NK-92 treated with Interleukin-12 subunit alpha and Interleukin-12 subunit beta, amount 100 ng/mL, for 24 hours (cell line): ENCODE measurements at places on chromosomes 12 and 14.

DNA sequence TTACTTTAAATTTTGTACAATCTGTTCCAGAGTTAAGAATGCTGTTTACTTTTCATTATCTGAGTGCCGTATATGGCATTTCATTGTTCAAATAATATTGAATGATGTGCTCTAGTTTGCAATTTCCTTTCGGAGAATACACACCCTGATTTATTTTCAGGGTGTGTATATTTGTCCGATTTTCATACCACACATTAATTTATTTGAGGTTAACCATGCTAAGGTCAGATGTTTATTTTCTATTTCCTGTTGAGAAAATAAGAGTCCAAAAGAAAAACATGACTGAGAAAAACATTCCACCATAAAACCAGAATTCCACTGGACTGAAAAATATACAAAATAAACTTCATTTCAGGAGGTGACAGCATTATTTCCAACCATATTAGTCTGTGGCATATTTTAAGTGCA lies 64.2 kb upstream of the OVCH1 start:
- no peak for DNase-seq

GRCh38 chr14:55965851-55966250 lies 152.4 kb upstream of the PELI2 start:
- DNase-seq = no peak

DNA sequence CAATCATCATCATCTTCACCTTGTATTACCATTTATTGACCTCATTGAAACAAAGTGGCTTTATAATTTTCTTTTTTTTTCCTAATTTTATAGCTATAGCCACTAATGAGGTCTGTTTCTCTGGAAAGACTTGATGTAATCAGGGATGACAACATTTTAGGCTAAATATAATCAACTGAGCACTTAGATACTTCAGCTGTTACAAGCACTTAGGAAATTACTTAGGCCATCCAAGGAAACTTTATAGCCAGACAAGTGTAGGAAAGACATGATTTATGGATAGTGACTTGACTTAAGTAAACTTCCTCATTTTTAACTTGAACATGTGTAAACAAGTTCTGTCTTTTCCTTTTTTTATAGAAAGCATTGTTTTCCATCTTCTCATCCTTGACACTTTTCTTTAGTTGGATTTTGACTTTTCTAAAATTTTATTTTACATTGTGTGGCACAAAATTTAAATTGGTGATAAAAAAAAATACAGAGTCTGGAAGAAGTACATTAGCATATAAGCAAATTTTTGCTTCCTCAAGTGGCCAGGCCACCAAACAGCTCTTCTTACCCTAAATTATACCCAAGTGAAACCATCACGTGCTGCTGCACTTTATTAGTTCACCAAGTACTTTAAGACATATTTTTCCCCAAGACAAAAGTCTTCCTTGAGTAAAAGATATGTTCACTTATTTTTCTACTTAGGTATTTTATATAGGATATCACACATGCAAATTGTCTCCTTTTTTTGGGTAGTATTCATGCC lies 15.1 kb downstream of the CPNE8 start:
- no peak for DNase-seq

- no peak for DNase-seq
Observed at GRCh38 chr12:111409780-111410430, 4.2 kb downstream of the SH2B3 start.

DNA sequence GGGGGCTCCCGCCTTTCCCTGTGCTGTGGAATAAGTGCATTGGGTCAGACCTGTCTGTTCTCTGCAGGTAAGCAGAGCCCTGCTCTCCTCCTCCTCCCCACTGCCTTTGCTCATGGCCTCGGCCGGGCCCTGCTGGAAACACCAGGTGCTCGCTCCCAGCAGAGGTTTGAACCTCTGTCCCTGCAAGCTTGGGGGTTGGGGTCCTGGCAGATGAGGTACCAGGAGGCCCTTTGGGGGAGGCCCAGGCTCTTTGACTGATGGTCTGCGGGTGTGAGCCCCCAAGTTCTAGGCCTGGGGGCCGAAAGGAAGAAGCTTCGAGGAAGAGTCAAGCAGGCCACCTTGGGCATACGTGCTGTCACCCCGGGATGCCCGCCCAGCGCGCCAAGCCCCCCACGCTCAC lies 22.1 kb upstream of the CEP170B start:
- no peak for DNase-seq

GRCh38 chr12:22083167-22083566 lies 37.1 kb downstream of the CMAS start:
- DNase-seq = no peak
